ENCODE measurements at places on chromosomes 12 and 14.

GRCh38 chr14:34181338-34181737, 230.5 kb upstream of the EGLN3 start:
- DNase-seq = no peak

- no peak for DNase-seq
Measured at GRCh38 chr12:119990382-119990874, 1.4 kb downstream of the BICDL1 start.

DNA sequence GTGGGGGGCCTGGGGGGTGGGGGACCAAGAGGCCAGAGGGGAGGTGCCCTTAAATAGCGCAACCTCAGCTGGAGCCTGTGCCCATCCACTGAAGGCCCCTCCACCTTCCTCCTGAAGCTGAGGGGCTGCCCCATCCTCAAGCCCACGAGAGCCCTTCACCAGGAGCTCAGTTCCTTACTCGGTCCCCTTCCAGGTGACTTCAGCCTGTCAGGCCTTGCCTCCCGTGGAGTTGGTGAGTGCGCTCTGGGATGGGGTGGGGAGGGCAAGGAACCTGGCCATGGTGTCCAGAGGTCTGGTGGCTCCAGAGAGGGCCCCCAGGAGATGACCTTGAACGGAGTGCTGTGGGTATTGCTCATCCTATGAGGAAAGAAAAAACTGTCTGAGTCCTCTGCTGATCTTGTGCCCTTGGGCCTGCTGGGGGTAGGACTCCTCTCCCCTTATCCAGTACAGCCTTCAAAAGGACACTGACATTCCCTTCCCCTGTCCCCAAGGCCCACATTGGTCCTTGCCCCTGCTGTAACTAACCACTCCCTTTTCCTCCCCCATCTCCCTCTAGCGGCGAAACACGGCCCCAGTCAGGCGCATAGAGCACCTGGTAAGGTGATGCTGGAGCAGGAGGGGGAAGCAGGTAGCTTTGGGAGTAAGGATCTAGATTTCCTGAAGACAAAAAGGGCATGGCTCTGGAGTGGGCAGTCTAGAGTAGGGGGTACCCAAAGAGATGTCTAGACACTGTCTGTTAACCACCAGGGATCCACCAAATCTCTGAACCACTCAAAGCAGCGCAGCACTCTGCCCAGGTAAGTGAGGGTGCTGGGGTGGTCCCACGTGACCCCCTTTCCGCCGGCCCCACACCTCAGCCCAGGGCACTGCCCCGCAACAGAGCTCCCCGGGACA, 3.6 kb downstream of the TNS2 start:
- DNase-seq = peak; percentile 94

DNA sequence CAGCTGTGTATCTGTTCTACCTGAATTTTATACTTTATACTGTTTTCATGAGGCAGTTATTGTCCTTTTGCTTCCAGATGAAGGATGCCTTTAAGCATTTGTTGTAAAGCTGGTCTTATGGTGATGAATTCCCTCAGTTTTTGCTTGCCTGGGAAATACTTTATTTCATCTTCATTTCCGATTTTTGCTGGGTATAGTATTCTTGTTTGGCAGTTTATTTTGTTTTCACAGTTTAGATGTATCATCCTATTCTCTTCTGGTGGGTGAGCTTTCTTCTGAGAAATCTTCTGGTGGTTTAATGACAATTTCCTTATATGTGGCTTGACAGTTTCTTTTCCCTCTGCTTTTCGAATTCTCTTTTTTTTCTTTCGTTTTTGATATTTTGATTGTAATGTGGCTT, 188.1 kb downstream of the NUBPL start:
- DNase-seq = no peak

GRCh38 chr14:81042438-81042837, 87.0 kb downstream of the TSHR start:
- no peak for DNase-seq

GRCh38 chr14:75252254-75252837, 26.3 kb upstream of the FOS start:
- DNase-seq = no peak
